Stimulated activated CD4-positive, alpha-beta T cell treated with anti-CD3 and anti-CD28 coated beads, Interleukin-1b, Interleukin-23, amount 100 ng/mL, for 1 hour (primary cell): ENCODE measurements at places on chromosomes 11 and 22.

- DNase-seq = no peak
Observed at GRCh38 chr22:49333206-49333605, 494.5 kb downstream of the BRD1 start.

DNA sequence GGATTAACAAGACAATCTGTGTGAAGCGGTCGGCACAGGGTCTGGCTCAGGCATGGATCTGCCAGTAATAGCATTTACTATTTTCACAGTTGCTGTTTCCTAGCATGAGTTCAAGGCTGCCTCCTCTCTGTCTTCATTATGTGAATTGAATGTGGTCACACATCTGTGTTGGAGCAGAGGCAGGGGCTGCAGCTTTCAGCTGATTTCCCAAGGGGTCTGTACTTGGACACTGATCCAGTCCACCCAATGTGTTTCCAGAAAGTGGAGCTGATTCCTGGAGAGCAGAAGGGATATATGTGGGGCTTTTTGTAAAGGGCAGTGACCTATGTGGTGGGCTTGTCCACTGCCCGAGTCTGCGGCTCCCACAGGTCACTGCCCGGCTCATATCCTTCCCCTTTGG, 3.5 kb upstream of the CELSR1 start:
- DNase-seq = no peak

DNA sequence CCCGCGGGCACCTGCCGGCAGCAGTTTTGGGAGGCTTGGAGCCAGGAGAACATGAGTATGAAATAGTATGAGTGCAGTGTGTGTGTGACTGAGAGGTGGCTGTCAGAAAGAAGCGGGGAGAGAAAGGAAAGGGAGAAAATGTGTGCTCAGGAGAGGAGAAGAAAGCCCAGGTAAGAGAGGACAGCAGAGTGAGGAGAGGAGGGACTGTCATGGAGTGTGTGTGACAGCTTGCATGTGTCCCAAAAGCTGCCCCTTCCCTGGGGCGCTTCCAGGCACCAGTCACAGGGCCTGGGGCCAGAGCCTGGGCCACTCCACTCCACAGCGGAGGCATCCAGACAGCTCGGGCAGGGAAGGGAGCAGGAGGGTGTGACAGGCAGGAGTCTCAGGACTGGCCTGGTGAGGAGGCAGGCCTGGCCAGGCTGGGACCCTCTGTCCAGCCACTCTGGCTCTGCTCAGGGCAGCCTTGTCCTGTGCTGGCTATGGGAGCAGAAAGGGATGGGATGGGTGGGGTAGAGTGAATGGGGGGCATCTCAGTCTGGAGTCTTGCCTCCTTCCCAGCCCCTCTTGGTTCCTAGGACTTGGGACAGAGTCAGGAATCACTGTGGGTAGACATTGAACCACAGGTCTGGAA, 949 bp downstream of the MMP11 start:
- DNase-seq = no peak

GRCh38 chr11:45889555-45889954, 4.1 kb downstream of the MAPK8IP1 start:
- DNase-seq = no peak

- no peak for DNase-seq
Observed at GRCh38 chr11:15367695-15368094, 253.0 kb downstream of the INSC start.

DNA sequence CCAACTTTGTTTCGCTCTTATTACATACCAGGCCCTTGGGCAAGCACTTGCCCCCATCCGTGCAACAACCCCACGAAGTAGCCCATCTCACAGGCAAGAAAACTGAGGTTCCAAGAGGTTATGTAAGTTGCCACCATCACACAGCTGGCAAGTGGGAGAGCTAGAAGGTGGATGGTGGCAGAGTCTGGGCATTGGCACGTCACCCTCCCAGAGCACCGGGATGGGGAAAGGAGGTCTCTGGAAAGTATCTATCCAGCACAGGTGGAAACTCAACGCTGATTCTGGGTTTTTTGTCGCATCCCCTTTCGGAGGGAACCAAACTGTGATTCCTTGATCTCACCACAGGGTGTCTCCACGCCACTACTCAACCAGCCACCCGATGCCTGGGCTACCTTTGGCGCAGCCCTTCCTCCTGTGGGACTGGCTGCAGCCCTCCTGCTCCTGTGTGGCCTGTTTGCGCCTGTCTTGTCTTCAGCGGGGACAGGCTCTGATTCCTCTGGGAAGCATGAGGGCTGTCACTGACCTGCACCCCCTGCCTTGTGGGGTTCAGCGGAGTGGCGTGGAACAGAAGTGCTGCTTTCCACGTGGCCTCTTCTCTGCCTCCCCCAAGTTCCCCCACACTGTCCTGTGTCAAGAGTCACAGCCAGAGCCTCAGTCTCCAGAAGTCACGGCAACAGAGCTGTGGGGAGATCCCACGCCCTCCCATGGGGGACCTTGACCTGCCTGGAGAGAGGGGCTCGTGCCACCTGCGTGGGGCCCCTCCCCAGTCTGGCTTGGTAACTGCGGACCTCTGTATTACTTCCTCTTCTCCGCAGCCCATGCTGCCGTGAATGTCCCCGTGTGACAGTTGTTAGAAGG, 34.4 kb upstream of the TRIM29 start:
- no peak for DNase-seq

DNA sequence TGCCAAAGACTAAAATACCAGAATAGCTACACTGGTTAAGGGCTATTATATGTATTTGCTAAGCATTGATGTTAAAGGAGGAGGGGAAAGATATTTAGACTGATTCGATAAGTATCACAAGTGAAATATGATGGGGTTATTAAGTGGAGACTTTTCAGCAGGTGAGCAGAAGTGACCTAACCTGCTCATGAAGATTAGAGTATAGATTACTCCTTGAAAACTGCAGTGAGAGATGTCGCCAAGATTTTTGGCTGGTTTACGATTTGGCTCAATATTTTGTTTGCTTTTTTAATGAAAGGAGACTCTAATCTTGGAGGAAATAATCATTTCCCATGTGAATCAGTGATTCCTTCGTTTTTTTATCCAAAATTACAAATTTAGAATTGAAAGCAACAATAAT, 1279.5 kb upstream of the TENM4 start:
- no peak for DNase-seq

- peak; percentile 9 for DNase-seq
Observed at GRCh38 chr11:61482513-61482912, 26.0 kb upstream of the LRRC10B start.

DNA sequence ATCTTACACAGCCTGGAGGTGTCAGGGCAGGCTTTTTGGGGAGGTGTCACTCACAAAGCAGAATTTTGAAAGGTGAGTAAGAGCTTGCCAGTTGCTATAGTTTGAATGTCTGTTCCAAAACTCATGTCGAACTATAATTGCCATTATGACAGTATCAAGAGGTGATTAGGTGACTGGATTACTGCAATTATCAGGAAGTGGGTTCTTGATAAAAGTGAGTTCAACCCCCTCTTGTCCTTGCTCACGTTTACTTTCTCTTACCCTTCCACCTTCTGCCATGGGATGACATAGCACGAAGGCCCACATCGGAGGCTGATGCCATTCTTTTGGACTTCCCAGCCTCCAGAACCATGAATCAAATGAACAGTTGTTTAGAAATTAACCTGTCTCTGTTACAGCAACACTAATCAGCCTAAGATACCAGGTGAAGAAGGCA, 4.7 kb upstream of the C11orf86 start:
- no peak for DNase-seq

DNA sequence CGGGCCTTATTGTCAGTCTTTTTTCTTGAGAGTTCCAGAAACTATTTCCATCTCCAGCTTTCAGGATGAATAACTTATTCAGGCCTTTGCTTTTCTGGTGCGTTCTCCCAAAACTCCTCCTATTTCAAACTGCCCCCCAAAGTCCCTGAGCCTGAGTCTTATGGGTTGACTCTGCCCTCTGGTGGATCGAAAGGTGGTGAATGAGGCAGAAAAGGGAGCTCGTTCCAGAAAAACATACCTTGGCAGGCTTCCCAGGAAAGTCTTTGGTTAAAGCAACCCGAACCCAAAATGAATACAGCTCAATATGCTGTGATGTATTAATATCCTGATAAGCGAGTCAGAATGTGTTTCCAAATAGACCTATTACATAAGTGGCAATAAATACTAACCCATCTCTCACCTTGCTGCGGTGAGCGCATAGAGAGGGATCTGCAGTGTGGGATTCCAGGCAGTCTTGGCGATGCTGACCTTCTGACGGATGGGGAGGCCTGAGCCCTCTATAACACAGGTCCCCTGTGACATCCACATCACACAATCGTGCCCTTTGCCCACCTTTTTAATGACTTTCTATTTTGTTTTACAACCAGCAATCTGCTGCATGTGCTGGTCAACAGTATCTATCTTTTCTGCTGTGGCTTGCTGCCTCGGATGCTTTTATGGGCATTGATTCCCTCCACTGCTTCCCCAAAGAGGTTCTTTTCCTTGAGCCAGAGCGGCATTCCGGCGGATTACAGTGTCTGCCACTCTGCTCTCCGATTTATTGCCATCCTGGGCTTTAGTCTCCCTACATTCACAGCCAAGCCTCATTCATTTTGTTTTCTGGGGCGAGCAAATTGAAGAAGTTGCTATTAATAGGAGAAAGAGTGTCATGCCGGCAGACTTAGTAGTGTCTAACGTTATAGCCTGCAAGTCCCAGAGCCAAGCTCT, 756.8 kb downstream of the NTM start:
- DNase-seq = no peak

DNA sequence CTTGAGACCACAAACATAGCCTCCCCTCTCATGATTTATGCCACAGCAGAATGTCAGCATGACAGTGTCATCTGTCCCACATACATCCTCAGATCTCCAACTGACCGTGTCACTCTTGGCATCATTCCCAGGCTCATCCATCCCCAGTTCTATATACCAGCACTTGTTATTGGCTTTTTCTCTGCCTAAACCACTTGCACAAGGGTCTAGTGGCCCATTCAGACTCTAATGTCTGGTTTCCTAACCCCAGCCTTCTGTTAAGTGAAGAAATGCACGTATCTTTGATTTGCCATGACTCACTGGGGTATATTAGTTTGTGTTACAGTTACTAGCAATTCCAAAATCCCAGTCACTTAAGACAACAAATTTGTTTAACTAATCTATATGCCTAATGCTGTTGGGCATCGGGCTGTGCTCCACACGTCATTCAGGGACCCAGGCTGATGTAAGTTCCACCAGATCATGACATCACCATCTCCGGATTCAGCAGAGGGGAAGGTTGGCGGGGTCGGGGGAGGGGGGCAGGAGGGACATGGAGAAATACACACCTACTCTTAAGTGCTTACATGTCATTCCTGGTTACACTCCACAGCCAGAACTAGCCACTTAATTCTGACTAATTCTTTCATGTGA, 517.4 kb downstream of the BUD13 start:
- no peak for DNase-seq

DNA sequence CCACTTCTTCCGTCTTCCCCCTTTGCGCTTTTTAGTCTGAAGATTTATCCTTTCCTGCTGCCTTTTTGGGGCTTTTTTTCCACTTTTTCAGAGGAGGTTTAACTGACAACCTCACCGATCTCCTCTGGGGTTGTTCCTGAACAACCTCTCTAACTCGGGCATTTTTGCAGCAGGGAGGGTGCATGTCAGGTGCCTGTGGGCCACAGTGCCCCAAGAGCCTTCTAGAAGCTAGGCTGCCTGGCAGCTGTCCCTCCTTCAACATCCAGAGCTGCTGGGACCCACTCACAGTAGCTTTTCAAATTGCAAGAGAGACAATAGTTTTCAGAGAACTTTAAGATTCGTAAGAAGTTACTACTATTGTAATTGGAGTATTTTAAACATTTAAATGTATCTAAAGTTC, 1112.4 kb upstream of the CNTN5 start:
- no peak for DNase-seq

DNA sequence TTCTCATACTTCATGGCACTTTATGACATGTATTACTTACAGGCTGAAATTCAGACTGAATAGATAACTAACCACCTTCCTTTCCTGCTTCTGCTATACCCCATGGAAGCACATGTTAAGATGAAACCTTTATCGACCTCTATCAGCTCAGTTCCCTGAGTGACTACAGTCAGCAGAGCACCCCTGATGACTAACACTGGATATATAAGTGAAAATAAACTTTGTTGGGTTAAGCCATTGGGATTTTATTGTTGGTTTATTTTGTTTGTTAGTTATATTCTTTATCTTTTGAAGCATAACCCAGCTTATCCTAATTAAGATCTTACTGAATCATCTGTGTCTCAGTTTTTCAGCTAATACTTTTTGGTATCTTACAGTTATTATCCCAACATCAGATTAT, 23.0 kb upstream of the MAML2 start:
- DNase-seq = no peak
